GM12892 (cell line): ENCODE measurements at places on chromosomes 6 and 20.

- DNase-seq, result no peak
Observed at GRCh38 chr6:150202404-150202803, 59.6 kb downstream of the PPP1R14C start.

- no peak for DNase-seq
Observed at GRCh38 chr6:22673474-22673873, 104.1 kb downstream of the HDGFL1 start.

GRCh38 chr20:22453244-22454080 lies 130.9 kb downstream of the FOXA2 start:
- DNase-seq, result no peak

DNA sequence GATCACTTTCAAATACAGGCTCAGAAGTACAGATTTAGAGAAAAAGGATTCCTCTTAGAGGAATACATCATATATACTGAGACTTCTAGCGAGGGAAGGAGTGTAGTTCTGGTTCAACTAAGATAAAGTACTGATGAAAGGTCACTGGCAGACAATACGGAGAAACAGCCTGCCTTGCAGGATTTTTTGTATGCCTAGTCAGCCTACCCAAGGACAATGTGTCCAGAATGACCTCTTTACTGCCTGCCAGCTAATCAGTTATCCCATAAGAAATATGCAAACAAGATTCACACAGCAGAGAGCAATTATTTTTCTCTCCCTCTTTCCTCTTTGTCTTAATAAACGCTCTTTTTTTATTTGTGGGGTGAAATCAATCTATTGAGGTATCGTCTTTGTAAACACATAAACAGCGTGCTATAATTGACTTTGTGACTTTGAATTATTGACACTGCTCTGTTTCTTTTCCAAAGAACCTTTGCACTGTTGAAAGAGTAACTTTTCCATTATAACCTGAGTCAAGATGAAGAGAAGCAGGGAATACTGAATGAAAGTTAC lies 1.4 kb upstream of the TSPYL4 start:
- no peak for DNase-seq

DNA sequence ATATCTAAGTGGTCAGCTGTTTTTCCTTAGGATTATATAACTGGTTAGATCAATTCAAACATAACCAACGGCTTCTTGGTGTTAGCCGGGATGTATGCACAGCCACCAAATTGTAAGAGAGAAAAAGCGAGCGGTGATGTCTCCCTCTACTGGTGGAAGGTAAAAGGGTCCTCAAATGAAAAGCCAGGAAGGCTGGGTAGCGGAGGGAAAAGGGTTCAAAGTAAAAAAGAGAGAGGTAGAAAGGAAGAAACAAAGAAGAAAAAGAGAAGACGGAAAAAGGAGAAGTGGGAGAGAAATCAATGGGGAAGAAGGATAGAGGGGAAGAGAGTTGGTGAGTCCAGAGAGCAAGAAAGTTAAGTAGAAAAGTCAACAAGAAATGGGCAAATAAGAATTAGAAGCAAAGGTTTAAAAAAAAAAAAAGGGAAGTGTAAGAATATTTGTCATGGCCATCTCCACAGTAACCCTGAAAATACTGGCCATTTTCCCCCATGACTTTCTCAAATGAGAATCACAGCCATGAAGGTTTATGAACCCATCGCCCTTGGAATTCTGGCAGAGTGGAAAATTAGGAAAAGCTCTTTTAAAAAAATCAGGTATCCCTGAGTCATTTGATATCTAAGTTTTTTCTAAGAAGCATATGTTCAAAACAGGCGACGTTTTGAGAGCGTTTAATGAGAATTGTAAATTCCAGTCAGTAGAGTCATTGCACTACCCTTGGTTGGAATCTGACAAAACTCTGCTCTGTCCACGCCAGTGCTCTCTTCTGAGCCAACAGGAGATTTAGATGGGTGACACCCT lies 155.6 kb upstream of the SNX9 start:
- peak; percentile 41 for DNase-seq

DNA sequence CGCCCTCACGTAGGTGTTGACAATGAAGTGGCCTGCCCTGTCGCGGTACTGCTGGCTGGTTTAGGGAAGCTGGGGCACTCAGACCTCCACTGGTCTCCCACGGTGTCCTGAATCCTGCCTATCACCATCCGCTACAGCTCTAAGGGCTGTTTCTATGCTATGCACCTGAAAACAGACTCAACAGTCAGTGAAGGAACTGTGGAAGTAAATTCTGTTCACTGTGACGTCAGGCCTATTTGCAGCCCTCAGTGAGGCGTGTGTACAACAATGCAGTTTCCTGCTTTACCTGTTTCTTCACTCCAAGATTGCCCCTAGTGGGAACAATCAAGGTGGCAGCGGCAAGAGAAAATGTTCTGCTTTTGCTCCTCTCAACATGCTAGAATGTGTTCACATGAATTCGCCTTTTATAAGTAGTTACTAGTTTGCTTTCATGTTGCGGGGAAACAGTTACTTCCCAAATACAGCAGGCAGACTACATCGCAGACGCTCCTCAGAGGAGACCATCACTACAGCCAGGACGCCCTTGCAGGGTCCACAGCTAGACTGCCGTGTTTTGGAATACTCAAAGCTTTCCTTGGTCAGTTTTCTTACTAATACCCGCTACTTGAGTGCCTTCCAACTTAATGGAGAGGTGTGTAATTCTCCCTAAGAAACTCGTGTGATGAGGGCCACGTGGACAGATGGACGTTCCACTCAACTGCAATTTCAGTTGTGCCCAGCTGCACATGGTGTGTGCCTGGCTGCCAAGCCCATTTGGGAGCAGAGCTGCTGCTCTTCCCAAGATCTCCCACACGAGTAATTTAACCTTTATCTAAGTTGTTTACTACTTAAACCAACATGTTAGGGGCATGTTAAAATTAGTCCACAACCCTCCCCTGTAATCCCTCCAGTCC lies 25.4 kb downstream of the DIDO1 start:
- DNase-seq, result no peak

DNA sequence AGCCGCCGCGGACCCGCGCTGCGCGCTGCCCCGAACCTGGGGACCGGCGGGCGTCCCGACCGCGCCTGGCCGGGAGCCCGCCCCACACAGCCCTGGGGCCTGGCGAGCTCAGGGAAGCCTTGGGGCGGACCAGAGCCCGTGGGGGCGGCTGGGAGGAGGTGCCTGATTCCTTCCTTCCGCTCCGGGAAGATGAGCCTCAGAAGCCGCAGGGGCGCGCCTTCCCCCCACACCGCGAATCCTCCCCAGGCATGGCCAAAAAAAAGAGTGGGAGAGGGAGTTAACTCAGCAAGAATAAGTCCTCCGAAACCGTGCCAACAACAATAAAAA lies at the start of gene CBLN4:
TSS of gene CBLN4 (minus strand) at position 131 of the 327 bp plus-strand sequence. CDS start 1,348 bp downstream, outside the sequence.
- DNase-seq, result no peak

GRCh38 chr6:113172531-113172966 lies 684.6 kb upstream of the MARCKS start:
- no peak for DNase-seq

DNA sequence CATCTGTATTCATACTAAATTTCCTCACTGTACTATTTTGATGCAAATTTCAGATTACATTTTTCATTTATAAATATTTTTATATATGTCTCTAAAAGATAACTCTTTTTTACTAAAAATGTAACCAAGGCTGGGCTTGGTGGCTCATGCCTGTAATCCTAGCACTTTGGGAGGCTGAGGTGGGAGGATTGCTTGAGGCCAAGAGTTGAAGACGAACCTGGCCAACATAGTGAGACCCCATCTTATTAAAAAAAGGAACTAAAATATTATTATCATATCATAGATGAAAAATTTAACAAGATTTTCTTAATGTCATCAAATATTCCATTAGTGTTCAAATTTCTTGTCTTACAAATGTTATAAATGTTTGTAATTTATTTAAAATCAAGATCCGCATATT lies 6.6 kb upstream of the DNPH1 start:
- no peak for DNase-seq

GRCh38 chr20:35150846-35151579 lies 3.9 kb upstream of the EDEM2 start:
- no peak for DNase-seq

DNA sequence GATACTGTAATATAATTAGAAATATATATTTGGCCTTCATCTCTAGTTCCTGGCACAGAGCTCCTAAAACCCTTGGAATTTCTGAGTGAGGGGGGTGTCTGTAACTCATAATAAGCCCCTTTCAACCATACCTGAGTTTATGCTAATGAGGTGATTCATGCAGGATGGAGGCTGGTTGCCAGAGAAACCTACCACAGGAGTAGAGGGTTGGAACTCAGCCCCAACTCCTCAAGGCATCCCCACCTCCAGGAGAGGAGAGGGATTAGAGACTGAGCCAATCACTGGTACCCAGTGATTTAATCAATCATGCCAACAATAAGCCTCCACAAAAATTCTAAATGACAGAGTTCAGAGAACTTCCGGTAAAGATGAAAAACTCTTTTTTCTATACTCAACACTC lies 17.5 kb downstream of the UQCC1 start:
- DNase-seq, result no peak

GRCh38 chr6:127992144-127992543 lies 91.3 kb upstream of the THEMIS start:
- no peak for DNase-seq

GRCh38 chr6:53794137-53794719 lies 577 bp upstream of the LRRC1 start:
- DNase-seq, result no peak

GRCh38 chr6:112010328-112010727 lies 43.6 kb upstream of the CCN6 start:
- no peak for DNase-seq

DNA sequence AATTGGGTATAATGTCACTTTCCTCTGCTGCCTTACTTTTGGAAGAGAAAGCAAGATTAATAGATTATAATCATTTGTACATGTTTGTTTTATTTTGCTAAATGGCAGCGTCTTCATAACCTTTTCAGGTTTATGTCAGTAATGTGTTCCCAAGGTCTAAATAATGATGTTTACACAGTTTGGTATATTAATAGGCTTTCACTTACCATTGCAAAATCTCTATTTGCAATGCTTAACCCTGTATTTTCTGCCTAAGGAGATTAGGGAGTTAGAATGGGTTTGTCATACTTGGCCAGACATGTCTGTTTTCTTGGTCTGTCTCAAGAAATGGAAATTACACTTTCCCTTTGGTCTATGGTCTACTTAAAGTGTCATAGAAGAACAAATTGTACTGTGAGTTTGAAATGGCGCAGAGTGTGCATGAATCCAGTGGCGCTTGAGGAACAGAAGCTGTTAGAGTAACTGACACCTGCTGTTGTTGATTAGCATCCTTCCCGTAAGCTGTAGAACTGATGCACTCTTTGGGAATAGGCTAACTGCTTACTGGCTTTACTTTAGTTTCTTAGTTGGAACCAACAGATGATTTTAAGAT lies 261.1 kb downstream of the SAMD5 start:
- no peak for DNase-seq

GRCh38 chr6:164640956-164641355 lies 668.4 kb downstream of the C6orf118 start:
- no peak for DNase-seq

GRCh38 chr6:34236131-34236442 lies 586 bp upstream of the HMGA1 start:
- no peak for DNase-seq

DNA sequence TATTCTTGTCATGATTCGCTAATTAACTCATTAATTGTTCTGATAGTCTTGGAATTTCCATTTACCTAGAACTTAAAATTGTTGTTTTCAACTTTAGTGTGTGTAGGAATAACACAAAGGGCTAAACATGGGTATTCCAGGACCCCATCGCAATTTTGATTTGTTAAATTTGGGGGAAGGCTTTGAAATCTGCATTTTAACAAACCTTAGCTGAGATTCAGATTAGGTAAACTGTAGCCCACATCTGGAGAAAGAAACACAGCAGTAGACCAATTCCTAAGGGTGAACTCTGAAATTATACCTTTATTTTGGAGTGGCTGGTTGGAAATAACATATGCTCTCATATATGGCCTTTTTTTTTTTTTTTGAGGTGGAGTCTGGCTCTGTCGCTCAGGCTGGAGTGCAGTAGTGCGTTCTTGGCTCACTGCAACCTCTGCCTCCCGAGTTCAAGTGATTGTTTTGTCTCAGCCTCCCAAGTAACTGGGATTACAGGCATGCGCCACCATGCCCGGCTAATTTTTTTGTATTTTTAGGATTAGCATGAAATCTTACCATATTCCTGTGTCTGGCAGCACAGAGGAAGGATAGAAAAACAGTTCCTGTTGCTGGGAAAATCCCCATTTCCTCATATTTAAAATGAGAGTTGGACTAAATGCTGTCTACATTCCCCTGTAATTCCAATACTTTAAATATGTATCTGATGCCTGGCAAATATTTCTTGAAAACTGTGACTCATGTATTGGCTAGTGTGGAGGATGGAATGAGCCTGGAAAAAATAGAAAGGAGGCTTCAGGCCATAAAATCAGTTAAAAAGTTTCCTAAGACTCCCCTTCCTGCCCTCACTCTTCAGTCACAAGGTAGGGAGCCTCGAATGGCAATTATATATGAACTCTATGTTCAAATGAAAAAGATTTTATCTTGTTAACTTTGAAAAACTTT lies 96.7 kb upstream of the FAM184A start:
- no peak for DNase-seq

DNA sequence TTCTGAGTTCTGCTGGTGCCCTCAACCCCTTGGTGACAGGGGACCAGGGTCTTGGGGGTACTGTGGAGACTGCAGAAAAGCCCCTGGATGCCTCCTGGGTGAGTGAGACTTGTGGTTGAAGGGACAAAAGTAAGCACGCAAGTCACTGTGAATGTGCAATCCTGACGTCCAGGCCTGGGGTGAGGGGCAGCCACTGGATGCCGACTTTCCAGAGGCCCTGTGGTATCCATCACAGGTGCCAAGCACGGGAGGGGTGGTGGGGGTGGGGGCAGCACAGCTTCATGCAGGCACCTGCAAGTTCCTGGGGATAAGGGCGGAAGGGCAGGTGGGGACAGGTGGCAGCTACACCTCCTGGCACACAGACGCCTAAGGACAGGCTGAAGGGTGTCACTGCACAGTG lies 20.1 kb upstream of the UBE2V1 start:
- no peak for DNase-seq

- no peak for DNase-seq
Observed at GRCh38 chr20:8254911-8255582, 123.0 kb downstream of the PLCB1 start.

- no peak for DNase-seq
Observed at GRCh38 chr6:18386298-18386976, 713 bp upstream of the RNF144B start.

- no peak for DNase-seq
Observed at GRCh38 chr6:83505356-83505755, 7.0 kb upstream of the PRSS35 start.

DNA sequence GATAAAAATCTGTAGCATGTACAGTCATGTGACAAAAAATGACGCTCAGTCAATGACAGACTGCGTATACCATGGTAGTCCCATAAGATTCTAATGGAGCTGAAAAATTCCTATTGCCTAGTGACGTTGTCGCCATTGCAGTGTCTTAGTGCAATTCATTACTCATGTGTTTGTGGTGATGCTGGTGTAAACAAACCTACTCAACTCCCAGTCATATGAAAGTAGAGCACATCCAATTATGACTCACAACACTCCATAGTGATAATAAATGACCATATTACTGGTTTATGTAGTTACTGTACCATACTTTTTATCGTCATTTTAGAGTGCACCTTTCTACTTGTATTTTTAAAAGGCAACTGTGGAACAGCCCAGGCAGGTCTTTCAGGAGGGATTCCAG lies 45.0 kb downstream of the TFAP2A start:
- DNase-seq, result no peak
